Stimulated activated naive CD8-positive, alpha-beta T cell treated with anti-CD3 and anti-CD28 coated beads, Interleukin-15, Interleukin-2, amounts not matched to agents 100 U/mL and 50 U/mL, for 24 hours (primary cell): ENCODE measurements at places on chromosomes 4 and X.

GRCh38 chrX:47321386-47321785 is 49.0 kb upstream of the ZNF157 start:
- DNase-seq: no peak

- DNase-seq: no peak
Measured at GRCh38 chr4:146346276-146346675, 131.9 kb downstream of the REELD1 start.

DNA sequence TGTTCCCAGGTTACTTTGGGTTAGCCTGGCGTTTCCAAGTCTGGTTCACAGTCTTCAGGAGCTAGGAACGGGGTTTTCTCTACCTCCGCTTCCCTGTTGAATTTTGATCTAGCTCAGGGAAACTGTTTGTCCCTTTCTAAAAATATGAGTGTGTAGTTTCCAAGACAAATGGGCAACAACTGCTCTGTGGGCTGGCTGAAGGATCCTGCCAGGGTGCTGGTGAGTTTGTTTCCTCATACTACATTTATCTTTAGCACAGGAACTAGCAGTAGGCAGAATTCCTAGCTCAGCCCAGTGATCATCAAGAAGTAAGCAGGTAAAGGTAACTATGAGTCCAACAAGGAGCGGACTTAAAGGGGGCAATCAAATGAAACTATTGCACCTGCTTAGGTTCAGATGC is 13.3 kb upstream of the FAM47E start:
- DNase-seq: no peak

DNA sequence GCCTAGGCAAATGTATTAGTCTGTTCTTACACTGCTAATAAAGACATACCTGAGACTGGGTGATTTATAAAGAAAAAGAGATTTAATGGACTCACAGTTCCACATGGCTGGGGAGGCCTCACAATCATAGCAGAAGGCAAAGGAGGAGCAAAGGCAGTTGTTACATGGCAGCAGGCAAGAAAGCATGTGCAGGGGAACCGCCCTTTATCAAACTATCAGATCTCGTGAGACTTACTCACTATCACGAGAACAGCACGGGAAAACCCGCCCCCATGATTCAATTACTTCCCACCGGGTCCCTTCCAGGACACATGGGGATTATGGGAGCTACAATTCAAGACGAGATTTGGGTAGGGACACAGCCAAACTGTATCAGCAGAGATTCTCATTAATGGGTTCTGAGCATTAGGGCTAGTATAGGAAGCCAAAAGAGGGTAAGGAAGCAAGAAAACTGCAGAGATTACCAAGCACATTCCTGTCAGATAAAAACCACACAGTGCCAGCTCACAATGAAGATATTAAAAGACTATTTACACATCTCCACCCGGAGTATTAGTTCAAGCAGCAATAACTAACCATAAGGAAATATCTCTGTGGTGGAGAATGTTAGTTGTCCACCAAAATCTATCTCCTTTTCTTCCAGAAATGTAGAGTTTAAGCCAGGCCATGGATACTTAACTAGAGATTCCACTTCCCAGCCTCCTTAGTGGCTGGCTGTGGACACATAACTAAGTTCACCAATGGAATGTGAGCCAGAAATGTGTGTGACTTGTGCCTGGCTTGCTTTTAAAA is 61.2 kb upstream of the HOPX start:
- DNase-seq: no peak

DNA sequence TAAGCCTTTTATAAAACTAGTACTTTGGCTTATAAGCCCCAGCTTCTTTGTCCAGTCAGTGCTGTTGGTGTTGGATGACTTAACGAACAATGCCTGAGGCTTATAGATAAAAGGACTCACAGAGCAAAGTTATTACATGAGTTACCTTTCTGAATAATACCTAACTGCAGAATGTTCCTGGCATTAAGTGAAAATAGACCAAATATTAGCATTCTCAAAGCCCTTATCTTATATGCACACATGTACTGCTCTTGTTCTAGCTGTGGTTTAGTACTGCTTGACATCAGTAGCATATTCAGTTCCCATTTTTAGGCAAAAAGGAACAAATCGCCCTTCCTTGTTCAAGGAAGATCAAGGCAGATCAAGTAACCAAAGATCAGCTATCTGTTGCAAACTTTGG is 131.6 kb downstream of the ZNF330 start:
- DNase-seq: no peak

- no peak for DNase-seq
Measured at GRCh38 chrX:101040197-101040596, 11.7 kb downstream of the TRMT2B start.
